ENCODE measurements at places on chromosomes 16 and 17.

GRCh38 chr17:64377769-64378282 lies 12.8 kb downstream of the PECAM1 start:
- no peak for DNase-seq

DNA sequence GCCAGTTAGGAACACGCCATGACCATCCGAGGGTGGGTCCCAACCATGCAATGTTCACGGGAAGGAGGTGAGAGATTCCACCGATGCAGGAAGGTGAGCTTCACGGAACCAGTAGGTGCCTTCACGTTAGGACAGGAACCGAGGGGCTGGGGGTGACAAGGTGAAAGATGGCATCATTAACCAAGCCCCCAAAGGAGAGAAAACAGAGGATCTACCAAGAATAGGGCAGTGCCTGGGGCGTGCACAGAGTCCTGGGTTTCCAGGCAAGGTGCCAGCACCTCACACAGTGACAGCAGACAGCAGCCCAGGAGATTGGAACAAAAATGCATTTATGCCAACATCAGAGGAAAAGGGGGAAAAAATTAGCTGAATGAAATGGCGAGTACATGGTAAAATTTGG lies 137.9 kb downstream of the GSG1L start:
- no peak for DNase-seq

DNA sequence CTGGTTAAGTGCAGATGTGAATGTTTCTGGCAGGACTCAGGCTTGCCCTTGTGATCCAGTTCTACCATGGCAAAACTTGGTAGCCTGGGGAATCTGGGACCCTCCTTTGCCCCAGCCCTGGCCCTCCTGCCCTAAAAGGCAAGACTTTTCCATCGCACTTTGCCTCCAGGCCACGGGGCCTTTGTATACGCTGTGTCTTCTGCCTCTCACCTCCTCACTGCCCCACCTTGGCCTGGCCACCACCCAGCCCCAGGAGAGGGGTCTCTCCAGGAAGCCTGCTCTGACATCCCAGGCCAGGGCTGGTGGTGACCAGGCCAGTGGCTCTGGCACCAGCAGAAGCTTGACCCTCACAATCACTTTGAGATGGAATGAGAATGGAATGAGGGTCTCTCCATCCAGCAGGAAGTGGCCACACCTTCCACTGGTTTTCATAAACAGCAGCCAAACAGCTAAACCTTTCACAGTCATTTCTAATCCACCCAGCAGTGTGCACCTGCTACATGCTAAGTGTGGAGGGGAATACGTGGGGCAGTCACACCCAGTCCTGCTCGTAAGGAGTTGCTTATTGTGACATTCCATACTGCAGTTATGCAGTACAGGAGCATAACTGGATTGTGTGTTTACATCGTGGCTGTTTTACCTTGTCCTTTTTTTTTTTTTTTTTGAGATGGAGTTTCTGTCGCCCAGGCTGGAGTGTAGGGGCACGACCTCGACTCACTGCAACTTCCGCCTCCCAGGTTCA lies 1.6 kb upstream of the MRPL38 start:
- DNase-seq: no peak

DNA sequence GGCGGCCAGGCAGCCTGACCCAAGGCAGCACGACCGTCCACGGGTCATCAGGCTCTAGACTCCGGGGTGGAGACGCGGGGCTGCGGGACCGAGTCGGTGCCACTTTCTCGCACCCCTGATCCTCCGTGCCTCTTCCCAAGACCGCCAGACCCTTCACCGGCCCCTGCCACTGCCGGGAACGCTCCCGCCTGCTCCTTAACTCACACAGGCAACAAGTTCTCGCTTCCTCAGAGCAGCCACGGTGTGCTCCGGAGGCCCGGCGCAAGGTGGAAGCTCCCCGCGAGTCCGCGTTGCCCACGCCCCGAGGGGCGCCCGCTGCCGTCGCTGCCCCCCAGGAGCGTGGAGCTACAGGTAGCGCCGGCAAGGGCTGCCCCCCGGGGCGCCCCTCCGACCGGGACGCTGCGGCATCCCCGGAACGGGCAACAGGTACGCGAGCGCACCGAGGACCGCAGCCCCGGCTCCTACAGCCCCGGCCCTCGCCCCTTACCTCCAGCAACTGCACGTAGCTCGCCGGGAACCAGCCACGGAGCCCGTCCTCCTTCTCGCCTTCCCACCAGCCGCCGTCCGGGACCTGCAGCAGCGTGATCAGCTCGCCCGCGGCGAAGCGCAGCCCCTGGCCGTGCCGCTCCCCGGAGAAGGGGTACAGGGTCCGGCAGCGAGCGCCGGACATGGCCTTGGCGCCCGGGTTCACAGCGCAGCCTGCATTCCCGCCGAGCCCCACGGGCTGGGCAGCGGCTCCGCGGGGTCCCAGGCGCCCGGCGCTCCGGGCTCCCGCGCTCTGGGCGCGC lies 491 bp downstream of the GAS7 start:
- DNase-seq: no peak

GRCh38 chr17:5164436-5164835 lies 27.2 kb downstream of the ZNF594 start:
- no peak for DNase-seq

DNA sequence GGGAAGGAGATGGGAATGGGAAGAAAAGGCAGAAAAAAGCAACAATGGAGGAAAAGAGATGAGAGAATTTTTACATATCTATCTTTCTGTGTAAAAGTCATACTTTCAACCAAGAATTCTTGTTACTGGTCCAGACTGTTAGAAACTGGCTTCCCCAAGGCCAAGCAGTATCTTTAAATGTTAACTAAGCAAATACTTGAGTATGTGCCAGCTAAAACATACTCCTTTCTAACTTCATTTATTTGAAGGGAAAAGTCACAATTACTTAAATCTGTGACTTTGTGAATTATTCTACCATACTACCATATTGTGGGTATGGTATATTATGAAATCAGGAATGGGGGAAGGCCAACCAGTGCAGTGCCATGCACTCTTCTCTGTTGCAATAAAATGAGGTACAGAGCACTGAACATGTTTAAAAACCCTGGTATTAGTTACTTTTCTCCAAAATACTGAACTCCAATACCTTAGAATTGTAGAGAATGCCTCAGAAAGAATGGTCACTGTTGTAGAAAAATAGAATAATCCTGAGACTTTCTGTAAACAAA lies 92.3 kb upstream of the C17orf78 start:
- no peak for DNase-seq

DNA sequence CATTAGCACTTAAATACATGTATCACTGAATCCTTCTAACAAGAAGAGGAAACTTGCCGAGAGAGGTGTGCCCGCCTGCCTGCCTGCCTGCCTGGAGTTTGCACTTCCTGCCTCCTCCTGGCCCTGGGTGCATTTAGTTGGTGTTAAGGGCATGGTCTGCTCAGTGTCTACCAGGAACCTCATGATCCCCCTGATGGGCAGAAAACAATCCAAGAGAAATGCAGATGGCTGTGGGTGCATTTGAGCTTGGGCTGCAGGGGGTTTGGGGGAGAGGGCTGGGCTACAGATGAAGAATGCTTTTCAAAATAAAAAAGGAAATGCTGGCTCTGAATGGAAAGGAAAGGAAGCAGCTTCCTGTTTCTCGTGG lies 10.1 kb downstream of the KSR1 start:
- DNase-seq: no peak

DNA sequence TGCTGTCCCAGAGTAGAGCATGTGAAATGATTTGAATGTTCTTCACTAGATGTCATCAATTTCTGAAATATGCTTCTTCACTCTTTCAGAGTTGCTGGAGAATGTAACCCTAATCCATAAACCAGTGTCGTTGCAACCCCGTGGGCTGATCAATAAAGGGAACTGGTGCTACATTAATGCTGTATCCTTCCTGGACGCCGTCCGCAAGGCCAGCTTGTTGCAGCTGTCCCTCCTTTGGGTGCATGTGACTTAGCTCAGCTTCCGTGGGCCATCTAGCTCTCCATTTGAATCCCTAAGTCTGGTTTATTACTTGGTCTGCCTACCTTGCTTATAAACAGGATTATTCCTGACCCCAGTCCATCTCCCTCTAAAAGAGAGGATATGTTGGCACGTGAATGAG lies 58.8 kb downstream of the USP10 start:
- DNase-seq: no peak

- DNase-seq: no peak
Measured at GRCh38 chr17:8476741-8477140, 41.1 kb downstream of the NDEL1 start.

DNA sequence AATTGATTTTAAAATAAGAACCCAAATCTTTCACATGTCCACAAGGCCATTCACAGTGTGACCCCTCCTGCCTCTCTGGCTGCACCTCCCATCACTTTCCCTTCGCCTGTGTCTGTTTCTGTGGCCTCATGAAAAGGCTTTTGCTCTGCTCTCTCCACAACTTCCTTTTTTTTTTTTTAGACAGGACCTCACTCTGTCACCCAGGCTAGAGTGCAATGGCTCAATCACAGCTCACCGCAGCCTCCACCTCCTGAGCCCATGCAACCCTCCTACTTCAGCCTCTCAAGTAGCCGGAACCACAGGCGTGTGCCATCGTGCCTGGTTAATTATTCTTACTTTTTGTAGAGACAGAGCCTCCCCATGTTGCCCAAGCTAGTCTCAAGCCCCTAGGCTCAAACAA lies 197.1 kb downstream of the ABCC12 start:
- no peak for DNase-seq

- no peak for DNase-seq
Measured at GRCh38 chr16:11107780-11108465, 148.1 kb downstream of the SOCS1 start.

DNA sequence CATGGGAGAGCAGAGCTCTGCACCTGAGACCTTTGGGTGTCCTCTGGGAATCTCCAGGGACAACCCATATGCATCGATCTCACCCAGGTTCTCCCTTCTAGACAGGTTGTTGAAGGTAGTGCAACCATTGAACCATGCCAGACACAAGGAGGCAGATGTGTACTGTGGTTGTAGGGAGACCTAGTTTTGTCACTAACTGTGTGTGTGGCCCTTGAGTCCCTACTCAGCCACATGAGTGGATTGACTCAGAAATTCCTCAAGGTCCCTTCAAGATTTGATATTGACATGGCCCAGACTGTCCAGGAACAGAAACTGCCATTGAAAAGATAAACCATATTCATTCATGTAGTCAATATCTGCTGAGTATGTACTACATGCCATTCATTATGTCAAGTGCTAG lies 396.4 kb upstream of the CCL2 start:
- DNase-seq: no peak

GRCh38 chr17:17693253-17694168 lies 12.3 kb downstream of the RAI1 start:
- DNase-seq: no peak

GRCh38 chr17:44591206-44591605 lies 33.9 kb downstream of the FZD2 start:
- DNase-seq: no peak

- no peak for DNase-seq
Measured at GRCh38 chr16:74451951-74452758, 30.9 kb upstream of the CLEC18B start.

- DNase-seq: no peak
Measured at GRCh38 chr17:66655861-66656260, 179.1 kb upstream of the CACNG5 start.

DNA sequence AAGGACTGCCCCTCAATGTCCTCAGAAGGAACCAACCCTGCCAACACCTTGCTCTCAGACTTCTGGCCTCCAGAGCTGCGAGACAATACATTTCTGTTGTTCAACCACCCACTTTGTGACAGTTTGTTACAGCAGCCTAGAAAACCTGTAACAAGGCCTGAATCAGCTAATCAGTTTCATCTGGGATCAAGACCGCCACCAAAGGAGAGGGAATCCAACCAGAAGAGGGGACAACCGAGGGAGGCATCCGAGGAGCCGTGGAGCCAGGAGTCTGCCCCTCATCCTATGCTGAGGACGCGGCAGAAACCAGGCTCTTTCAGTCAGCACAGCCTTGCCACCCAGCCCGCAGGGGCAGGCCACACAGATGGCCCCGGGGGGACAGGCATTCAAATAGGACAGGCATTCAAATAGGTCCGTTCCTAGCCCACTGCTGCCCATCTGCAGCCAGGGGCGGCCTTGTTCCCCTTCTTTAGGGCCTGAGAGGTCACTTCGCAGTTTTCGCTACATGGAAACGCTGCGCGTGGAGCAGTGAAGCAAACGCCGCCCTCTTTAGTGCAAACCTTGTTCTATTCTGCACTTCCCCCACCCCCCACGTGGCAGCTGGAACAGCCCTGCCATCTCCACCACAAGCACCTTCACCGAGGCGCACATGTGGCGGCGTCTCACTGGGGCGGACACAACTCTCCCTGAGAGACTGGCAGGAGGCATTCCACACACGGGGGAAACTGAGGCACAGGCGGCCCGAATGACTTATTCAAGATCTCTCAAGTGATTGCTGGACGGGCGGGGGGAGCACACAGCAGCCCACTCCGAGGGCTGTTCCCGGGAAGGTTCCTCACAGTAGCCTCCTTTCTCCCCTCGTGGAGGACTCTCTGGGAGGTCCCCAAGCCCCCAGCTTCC lies 26.7 kb downstream of the FA2H start:
- DNase-seq: no peak

DNA sequence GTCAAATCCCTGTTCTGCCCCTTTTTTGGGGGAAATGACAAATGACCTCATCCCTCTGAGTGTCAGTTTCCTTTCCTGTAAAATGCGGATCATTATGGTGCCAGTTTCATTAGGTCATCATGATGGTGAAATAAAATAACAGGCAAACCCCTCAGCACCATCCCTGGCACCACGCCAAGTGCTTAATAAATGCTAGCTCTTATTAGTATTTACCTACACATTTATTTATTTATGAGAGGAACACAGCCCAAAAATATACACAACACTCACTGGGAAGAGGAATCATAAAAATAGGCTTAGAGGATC lies 28.6 kb upstream of the GPRC5B start:
- DNase-seq: no peak

DNA sequence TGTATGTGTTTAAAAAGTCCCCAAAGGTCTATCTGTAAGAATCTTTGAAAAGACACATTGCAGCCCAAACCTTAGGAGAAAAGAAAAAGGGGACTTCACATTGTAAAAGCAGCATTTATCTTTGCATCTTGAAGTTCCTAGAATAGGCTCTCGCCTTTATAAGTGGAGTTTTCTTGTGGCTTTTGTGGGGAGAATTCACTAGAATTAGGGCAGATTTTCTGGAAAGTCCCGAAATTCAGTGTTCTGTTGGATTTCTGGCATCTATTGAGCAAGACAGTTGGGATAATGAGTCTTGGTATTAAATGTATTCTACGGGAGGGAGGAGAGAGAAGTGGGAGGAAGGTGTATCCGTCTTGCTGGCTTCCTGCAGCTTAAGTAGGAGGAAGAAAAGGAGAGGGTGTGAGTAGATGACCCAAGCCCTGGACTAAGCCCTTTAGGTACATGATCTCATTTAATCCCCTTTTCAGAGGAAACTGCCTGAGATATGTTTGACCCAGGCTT lies 62.6 kb downstream of the PRKCA start:
- no peak for DNase-seq

GRCh38 chr17:77453613-77454241 lies 313.0 kb downstream of the SEC14L1 start:
- DNase-seq: no peak

GRCh38 chr17:82029990-82030469 lies 1.4 kb upstream of the RAC3 start:
- no peak for DNase-seq

Measured in stimulated activated CD8-positive, alpha-beta memory T cell treated with anti-CD3 and anti-CD28 coated beads, Interleukin-2, amount 100 ng/mL, for 1 hour (primary cell).